ENCODE measurements at places on chromosomes 5 and 9.

GRCh38 chr9:19160085-19160484 is 32.8 kb upstream of the PLIN2 start:
- no peak for DNase-seq

GRCh38 chr9:14554886-14555285 is 138.3 kb downstream of the ZDHHC21 start:
- DNase-seq: no peak

DNA sequence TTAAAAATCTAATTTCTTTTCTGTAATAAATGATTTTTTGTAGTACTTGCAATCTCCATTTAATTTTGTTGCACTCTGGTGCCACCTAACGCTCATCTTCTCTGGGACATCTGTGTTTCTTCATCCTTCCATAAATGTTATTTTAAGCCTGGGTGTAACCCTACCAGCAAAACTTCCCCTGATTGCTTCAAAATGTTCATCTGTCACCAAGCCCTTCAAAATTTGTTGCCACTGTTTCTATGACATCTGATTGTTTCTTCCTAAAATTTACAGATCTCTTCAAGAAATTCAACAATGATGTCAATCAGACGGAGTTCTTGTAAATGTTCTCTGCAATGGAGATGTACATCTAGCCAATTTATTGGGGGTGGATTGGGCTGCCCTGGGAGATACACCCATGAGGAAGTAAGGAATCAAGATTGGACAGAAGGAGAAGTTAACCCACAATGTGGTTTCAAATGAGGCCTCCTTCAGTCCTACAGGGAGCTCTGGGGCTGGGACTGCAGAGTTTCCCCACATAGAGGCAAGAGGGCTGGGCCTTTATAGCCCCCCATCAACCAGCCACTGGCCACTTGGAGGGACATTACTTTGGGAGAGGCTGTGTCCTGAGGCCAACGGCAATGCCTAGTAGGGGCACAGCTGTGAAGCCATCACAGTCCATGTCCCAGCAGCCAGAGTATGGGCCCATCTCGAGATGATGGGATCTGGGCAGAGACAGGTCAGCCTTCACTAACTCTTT is 23.3 kb downstream of the MCTP1 start:
- no peak for DNase-seq

DNA sequence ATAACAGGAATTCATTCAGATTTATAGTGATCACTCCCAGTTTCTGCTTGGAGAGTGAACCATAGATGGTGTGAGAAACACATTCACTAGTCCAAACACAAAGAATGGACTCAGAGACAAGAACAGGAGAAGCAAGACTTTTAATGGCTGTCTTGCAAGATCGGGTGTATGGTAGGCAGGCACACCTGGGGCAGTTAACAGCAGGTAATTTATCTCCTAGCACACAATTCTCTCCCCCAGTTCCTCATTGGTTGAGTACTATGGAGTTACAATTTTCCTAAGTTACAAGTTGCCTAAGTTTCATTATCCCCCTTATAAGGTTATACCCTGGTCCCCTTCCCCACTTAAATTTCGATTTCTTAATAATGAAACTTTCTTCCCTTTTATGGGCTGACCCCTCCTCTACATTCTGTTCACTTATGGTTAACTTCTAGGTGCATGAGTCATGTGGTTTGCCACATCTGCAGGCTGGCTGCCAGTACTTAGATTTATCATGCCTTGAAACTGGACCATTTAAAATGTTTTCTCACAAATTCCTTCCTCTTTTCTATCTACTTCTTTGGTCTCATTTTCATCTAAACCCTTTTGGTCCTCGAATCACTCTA is 623.3 kb downstream of the HINT1 start:
- DNase-seq: no peak

DNA sequence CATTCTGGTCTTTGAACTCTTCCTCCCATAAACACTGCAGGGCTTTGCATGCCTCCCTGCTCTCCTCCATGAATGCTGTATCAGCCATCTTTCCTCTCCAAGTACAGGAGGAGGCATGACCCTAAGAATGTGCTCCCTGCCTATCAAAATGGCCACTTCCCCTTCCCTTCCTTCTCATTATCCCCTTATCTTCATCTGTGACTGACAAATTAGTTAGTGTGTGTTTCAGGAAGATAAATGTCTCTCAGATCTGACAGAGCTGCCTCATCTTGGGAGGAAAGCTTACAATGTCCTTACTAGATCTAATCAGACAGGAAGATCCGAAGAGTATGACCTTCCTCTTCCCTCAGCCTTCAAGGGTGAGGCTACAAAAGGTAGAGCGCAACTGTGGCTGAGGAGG is 46.2 kb downstream of the TLR4 start:
- no peak for DNase-seq

DNA sequence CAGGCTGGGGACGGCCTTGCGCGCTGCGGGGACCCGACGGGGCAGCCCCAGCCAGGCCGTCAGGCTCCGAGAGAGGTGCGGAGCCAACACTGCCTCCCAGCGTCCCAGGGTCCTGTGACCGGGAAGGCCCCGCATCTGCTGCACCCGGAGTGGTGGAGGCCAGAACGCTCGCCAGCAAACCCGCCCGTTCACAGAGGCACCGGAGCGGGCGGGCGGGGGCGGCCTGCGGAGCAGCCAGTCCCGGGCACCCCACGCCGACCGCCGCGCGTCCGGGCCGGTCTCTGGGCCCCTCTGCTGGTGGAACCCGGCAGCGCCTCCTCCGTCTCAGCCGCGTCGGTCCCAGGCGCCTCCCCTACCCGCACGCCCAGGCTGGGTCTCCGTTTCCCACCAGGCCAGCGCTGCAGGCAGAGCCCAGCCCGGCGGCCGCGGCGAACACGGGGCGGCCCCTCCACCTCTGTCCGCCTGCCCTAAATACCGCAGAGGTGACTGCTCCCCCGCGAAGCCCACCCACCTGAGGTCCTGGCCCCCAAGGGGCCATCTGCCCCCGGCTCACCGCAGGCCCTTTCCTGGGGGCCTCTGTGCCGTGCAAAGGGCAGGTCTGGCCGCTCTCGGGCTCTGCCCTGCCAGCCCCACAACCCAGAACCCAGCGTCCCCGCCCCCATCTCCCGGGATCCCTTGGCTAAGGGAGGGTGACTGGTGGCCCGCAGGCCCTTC is 15.9 kb downstream of the EXD3 start:
- DNase-seq: peak; percentile 43

GRCh38 chr9:9102295-9102694 is 1302.7 kb upstream of the DMAC1 start:
- no peak for DNase-seq

DNA sequence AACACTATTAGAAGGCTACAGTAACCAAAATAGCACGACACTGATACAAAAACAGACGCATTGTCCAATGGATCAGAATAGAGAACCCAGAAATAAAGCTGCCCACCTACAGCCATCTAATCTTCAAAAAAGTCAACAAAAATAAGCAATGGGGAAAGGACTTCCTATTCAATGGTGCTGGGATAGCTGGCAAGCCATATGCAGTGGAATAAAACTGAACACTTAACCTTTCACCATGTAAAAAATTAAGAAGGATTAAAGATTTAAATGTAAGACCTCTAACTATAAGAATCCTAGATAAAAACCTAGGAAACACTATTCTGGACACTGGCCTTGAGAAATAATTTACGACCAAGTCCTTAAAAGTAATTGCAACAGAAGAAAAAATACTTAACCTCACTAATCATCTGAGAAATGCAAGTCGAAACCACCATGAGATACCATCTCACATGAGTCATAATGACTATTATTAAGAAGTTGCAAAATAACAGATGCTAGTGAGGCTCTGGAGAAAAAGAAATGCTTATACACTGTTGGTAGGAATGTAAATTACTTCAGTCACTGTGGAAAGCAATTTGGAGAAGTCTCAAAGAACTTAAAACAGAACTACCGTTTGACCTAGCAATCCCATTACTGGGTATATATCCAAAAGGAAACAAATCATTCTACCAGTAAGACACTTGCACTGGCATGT is 203.3 kb upstream of the CDH9 start:
- no peak for DNase-seq

GRCh38 chr9:131627326-131627647 is 82.0 kb downstream of the PRRT1B start:
- DNase-seq: no peak

- no peak for DNase-seq
Measured at GRCh38 chr9:11558043-11558442, 945.2 kb upstream of the PTPRD start.

GRCh38 chr5:80034962-80035821 is at the start of gene THBS4:
Gene THBS4, plus strand, starts transcription at chr5:80035348. Its CDS starts 190 bp downstream, at chr5:80035538.
- no peak for DNase-seq

- DNase-seq: no peak
Measured at GRCh38 chr5:90264689-90265544, 144.6 kb downstream of the CETN3 start.

DNA sequence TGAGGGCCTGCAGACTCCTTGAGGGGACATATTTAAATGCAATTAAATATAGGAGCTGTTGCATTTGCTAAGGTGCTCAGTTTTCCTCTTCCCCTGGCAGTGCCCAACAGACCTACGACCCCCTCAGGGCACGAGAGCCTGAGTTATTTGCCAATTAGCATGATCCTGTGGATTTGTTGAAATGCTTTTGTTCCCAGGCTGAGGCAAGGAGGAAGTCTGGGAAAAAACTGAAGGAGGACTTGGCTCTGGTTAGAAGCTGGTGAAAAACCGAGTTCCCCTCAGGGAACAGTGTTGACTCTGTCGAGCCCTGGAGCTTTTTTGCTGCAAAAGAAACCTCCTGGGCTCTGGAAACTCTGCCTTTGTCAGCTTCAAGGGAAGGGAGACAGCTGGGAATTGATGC is 103.6 kb upstream of the SHB start:
- DNase-seq: no peak

- DNase-seq: no peak
Measured at GRCh38 chr5:446066-446882, 3.3 kb downstream of the EXOC3 start.

- DNase-seq: no peak
Measured at GRCh38 chr5:167634432-167634831, 657.0 kb upstream of the WWC1 start.

DNA sequence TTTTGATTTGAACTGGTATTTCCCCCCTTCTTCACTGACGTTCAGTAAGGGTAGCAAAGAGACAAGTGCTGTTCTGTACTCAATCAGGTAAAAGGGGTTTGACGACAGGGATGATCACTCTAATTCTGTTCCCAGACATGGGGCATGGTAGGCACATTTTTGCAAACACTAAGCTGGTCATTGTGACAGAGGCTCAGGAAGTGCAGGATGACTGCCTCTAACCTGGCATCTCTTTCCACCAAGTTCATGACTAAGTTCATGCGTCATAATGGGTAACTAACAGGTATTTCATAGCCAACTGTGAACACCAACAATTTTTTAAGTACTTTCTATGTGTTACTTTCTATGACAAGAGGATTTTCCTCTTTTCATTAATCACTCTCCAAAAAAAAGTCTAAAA is 166.5 kb downstream of the MAPKAP1 start:
- no peak for DNase-seq

GRCh38 chr5:25362799-25363198 is 718.0 kb upstream of the CDH10 start:
- DNase-seq: no peak
